ENCODE measurements at places on chromosomes 1 and 21.
A peak's percentile ranks its signal among the peaks of the same experiment; 100 is the strongest.

GRCh38 chr1:9351654-9352271 lies 59.1 kb downstream of the SPSB1 start:
- no peak for DNase-seq

DNA sequence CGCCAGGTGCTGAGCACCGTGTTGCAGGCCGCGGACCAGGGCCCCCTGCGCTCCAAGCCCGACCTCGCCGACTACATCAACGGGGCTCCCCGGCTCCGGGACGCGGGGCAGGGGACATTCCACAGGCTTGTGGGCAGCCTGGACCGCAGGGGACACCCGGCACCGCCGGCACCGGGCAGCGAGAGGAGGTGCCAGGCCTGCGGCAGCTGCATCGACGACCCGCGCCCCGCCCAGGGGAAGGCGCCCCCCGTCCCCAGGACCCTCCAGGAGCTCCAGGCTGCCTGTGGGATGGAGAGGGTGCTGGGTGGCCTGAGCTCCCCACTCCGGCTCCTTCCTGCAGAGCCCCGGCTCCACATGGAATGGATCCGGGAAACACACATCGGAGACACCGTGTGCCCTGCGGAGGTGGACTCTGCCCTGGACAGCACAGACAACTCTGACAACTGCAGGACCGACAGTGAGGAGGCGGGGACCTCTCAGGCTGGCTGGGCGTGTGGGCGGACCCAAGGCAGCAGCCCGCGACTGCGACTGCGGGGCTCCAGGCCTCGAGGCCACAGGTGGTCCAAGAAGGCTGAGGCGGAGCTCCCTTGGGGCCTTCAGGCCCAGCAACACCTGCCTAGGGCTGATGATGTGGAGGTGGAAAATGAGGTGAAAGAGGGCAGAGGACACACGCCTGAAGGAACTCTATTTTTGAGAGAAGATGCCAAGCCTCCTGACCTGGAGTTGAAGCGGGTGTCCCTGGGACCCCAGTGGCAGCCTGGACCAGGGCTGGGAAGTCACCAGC lies 22.8 kb downstream of the KIAA1614 start:
- DNase-seq, result peak; percentile 38

DNA sequence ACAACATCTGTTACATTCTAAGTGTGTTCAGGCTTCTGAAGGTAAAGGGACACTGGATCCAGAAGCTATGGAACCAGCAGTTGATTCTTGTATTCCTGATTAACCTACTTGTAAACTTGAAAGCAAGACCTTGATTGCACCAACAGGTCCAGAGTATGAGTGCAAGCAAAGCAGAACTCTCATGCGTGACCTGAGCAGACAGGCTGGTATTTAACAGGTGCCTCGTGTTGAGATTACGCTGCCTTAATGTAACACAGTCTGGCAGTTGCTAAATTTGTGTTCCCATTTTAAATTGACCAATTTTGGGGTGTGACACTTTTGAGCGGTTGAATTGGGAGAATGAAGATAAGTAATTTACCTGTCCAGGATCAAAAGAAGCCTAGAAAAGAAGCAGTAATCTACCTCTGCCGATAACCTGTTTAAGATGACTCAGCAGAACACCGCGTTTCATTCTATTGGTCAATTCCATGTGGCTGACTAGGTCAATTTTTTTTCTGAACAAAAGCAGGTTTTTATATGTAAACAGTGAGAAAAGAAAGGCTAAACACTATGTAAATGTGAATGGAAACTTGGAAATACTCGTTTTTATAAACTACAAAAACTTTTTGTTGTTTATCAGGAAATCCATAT lies 147.6 kb downstream of the DYRK1A start:
- DNase-seq, result no peak

DNA sequence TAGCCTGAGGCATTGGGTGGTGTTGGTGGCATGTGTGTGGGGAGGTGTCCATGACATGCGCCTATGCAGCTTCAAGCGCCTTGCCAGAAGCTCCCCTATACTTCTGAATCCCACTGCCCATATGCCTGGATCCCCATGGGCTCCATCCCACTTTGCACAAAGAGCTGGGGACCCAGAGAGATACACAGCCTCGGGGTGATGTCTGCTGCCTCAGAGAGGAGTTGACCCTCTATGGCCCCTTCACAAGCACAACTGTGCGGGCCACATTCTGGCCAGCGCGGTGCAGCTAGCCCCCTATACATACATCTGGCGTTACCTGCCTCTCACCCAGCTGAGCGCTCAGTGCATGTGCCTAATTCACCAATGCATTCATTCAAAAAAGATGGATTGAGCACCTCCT lies 9.6 kb upstream of the PTPRF start:
- no peak for DNase-seq

- DNase-seq, result no peak
Observed at GRCh38 chr1:36540056-36540455, 57.3 kb upstream of the CSF3R start.

GRCh38 chr1:109094377-109094803 lies 3.8 kb downstream of the TMEM167B start:
- no peak for DNase-seq

- DNase-seq, result peak; percentile 53
Observed at GRCh38 chr1:154344977-154345837, 19.9 kb downstream of the ATP8B2 start.

DNA sequence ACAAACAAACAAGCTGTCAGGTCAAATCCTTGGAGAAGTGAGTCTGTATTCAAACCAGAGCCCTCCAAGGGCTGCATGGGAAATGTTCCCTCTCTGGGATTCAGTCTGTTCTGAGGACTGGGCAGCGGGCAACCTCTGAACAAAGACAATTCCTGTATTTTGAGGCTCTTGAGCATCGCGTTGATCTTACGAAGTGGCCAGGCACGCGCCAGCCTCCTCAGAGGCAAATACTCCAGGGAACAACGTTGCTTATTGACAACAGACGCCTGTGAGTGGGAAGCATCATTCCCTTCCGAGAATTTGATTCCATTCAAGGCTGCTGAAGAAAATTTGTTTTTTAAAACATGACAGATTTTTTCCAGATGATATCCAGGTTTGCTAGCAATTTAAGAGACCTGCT lies 20.0 kb upstream of the TACSTD2 start:
- DNase-seq, result no peak

DNA sequence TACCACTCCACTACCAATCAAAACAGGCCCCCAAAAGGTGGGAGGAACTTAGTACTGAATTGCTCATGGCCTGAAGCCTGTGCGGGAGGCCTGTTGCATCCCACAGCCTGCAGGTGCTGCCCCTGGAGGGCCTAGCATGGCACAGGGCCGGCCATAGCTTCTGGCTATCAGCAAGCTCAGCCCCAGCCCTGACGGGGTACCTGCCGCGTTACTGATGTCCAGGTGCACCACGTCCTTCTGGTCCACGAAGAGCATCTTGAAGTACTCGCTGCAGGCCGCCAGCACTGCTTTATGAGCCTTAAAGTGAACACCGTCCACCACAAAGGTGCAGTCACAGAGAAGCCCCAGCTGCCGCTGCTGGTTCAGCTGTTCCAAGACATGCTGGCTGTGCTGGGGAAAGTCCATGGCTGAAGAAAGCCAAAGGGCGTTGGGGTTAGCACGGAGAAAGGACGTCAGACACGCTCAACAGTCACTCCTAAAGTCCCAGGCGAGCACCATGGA lies 27.8 kb downstream of the ZBTB17 start:
- no peak for DNase-seq

DNA sequence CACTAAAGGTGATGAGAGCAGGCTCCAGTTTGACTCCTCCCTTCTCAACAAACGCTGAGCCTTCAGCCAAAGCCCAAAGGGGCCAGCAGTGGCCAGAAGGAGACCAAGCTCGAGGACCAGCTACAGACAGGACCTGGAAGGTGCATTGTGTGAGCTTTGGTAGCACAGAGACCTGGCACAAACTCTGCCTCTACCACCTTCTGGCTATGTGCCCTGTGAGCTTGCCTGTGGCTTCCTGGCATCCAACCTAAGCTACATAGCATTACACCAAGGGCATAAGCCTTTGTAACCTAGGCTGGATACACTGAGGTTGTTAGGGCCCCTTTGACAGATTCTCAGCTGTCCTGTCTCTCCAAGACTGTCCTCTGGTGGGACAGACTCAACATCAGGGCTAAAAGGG lies 6.6 kb upstream of the VWA5B1 start:
- DNase-seq, result no peak

DNA sequence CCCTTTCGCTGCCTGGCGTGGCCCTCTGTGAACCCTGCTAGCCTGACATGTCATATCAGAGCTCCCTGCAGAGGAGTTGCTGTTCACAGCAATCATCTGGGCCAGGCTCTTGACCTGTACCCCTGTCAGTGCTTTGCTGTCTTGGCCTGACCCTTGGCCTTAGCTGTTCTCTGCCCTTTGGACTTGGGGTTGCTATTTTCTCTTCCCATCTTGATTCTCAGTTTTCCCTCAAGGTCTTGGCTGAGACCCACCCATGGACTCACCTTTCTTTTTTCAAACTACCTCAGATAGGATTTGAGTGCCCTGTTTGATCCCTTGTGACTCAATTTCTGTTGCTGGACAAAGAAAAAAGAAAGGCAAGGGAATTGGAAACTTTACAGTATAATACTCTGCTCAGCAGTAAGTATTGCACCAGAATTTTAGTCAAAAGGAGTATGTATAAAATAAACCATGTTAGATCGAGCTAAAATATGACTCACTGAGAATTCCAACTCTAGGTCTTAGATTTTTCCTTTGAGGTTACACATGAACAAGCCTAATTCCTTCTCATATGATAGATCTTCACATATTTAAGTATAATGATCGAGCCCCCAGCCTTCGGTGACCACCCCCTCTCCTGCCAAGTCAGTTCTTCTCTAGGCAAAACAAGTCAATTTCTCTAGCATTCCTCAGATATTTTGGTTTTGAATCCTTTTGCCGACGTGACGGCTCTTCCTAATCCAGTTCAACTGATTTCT lies 110.5 kb downstream of the NGF start:
- DNase-seq, result no peak

DNA sequence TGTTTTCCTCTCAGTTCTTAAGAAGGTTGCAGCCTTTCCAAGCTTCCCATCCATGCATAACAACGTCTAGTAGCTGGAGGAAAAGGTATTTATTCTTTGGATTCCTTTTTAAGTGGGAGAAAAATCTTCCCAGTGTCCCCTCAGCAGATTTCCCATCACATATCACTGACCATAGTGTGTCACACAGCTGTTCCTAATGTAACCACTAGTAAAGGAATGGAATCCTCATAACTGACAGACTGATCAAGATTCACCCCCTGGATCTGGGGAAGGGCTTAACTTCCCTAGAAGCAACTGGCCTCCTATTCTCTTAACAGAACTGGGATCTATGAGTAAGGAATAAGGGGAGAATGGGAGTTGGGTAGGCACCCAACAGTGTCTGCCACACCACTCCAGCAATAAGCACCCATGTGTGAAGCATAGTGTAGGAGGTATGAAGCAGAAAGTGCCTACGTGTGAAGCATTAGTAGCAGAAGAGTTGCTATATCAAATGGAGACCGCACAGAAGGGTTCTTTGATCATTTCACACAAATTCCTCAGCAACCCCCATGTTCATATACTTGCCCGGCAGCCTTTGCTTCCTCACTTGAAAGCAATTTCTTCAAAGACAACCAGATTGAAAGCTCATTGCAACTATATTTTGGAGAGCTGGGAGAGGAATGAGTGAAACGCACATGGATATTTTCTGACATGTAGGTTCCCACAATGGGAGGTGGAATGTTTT lies 28.2 kb upstream of the DNAH14 start:
- no peak for DNase-seq

DNA sequence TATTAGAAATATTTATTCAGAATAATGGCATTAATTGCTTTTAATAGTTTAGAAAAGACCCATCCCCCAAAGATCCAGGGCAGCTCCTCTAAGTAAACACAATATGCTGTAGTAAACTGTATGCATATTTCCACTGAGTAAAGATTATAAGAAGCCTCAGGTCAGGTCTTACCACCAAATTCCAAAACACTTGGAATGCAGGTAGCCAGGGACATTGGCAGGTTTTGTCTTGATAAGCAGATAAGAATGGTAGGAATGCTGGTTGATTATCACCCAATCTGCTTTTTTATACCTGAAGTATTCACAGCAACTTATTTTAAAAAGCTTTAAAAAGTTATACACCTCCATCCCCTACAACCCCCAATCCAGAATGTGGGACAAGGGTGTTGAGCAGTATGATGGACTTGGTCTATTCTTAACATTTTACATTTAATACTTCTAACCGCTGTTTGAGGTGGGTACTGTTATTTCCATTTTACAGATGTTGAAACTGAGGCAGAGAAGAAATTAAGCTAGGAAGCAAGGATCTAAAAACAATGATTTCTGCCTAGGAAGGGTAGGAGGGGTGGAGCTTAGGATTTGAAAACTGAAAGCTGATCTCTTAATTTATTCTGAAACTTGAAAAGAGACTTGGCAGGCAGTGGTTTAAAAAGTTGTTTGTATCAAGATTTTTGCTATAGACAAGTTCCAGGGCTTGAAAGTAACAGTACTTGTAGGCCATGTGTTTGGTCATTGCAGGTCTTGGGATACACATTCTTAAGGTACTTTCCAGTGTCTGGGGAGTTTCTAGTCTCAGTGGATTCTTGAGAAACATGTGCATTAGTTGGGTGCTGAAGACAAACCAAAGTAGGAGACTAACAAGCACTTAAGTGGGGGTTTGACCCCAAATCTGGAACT lies 15.6 kb upstream of the THEM4 start:
- DNase-seq, result no peak

DNA sequence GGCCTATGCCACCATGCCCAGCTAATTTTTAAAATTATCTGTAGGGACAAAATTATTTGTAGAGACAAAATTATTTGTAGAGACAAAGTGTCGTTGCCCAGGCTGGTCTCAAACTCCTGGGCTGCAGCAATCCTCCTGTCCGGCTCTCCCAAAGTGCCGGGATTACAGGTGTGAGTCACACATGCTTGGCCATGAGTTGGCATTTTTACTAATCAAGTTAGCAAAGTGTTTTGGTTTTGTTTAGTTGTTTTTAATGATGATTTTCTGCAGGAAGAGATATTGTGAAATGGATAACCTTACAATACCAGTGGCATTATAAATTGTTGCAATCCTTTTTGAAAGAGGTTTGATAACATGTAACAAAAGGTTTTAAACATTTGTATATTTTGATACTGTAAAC lies 65.3 kb upstream of the MAGI3 start:
- DNase-seq, result no peak

- no peak for DNase-seq
Observed at GRCh38 chr1:173856903-173857302, 10.9 kb downstream of the GAS5 start.

GRCh38 chr1:156676820-156677615 lies at the start of gene NES:
TSS of gene NES (minus strand) at chr1:156677407. CDS start at chr1:156677264, 143 bp downstream.
- peak; percentile 80 for DNase-seq

- DNase-seq, result peak; percentile 38
Observed at GRCh38 chr1:228060458-228061190, 21.9 kb upstream of the ARF1 start.
